ENCODE measurements at places on chromosomes 13 and 19.
A peak's percentile ranks its signal among the peaks of the same experiment; 100 is the strongest.

DNA sequence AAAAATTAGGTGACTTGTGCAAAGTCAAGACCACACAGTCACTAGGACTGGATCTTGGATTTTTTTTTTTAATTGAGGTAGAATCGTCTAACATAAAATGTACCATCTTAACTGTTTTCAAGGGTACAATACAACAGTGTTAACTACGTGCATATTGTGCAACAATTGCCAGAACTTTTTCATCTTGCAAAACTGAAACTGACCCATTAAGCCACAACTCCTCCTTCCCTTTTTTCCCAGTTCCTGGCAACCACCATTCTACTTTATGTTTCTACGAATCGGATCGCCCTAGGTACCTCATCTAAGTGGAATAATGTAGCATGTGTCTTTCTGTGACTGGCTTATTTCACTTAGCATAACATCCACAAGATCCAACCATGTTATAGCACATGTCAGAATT is 37.5 kb upstream of the POMP start:
- DNase-seq: no peak

DNA sequence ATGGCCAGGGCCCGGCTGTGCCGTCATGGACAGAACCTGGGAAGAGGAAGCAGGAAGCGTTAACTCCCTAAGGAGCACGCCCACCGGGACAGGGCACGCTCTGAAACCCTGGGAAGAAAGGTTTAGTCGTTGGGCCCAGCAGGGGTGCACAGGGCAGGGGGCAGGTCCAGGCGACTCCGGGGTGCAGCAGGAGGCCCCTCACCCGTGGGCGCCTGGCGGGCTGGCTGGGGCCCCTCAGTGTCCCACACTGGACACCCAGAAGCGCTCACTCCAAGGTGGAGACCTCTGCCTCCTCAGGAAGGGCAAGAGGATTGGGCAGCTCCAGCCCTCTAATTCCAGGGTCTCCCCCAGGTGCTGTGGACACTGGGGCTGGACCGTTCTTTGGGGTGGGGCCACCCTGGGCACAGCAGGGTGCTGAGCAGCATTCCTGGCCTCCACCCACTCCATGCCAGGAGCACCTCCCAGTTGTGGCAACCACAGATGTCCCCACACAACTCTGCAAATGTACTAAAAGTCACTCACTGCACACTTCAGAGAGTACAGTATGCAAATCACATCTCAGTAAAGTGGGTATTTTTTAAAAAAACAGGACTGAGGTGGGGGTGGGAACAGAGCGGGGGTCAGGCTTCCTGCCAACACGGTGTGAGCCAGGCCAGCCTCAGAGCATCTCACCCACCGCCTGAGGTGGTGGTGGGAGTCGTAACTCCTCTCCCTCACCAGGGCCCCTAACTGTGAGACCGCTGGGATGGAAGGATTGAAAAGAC is 35.2 kb downstream of the PIP5K1C start:
- no peak for DNase-seq

DNA sequence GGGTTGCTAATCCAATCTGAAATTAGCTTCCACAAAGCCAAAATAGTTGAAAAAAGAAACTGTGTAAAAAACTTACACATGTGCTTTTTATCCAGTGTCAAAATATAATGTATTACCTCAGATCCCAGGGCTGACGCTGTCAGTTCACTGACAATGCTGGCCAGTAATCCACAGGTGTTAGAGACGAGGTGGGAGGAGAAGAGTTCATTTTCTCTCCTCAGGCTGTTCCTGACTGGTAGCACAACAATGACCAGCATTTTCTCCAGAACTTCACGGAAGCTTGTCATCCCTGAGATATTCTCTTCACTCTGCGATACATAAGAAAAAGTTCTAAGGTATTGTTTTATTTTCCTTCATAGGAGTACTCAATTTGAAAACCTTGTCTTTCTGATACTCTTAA is 146.9 kb downstream of the MYCBP2 start:
- no peak for DNase-seq

DNA sequence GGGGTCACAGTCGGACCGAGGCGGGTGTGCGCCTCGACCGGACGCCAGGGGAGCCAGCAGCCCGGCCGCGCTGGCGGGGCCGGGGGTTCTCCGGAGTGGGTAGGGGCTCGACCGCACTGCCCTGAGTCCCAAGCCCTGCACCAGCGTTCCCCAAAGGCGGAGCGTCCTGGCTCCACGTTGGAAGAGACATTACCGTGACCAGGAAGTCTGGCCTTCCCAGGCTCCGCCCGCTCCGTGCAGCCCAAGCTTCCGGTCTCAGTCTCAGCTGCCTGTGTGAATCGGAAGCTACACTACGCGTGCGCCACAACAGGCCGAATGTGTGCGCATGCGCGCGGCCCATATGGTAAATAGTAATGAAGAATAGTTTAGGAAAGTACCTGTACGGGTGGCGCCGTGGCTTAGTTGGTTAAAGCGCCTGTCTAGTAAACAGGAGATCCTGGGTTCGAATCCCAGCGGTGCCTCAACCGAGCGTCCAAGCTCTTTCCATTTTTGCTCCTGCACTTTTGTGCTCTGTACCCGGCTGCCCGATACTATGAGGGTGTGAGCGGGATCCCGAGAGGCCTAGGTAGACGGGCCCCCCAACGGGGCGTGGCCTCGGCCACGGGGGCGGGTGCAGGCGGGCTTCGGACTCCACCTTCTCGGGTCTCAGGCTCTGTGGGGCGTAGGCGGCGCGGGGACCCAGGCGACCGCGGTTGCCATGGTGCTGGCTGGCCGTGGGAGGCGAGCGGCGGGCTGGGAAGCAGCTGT is 17.3 kb upstream of the LRP3 start:
- DNase-seq: peak; percentile 93

DNA sequence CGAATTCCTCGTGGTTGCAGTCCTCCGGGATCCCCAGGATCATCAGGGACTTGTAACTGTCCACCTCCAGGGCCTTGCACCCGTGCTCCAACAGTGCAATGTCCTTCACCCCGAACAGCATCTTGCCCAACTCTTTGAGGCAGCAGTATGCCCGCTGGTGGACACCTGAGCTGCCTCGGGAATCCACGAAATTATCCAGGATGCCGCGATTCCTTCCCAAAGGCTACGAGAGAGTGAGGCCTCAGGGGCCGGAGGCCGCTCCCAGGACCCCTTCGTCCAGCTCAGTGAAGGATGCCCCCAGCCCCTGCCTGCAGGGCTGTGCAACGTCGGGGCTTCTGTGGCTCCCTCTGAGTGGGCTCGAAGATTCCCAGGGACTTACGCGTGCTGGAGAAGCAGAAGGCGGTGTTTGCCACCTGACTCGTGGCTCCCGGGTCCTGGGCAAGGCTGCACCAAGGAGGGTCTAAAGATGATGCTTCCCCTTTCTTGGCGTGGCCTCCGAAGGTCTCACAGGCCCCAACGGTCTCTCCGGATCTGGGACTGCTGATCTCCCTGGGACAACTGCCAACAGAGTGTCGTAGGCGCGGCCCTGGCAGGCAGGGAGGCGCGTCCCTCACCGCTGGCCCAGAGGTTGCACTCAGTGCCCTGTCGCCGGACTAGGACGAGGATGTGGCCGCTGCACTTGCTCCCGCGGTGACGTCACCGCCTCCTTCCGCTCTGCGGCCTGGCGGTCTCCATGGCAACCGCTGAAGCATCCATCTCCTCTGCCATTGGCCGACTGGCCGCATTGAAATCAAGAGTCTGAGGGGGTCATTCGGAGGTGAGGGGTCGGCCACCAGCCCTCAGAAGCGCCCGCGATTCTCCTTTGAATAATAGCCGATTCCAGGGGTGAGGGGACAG is at the start of gene PNMA8C:
Gene PNMA8C, minus strand, starts transcription at position 698 of the 897 bp plus-strand sequence. Its CDS starts 577 bp downstream, at position 121.
- DNase-seq: peak; percentile 15

GRCh38 chr13:33276570-33276969 is 9.0 kb downstream of the STARD13 start:
- DNase-seq: no peak

- no peak for DNase-seq
Measured at GRCh38 chr13:95304453-95304852, 3.2 kb upstream of the ABCC4 start.

DNA sequence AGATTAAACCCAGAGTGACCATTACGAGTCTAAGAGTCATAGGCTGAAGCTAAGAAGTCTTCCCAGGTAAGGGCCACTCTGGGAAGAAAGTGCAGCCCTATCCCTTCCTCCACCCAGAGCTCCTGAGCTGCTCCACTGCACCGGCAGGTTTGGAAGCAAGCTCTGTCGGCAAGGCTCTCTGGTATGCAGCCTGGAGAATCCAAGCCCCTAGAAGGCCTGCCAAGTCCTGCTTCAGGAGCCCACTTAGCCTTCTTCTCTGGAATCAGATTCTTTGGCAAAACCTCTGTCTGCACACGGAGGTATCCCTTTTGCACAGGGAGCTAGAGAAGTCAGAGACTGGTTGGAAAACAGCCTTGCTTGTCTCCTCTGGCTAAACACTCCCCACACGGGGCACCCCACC is 58.5 kb downstream of the CEBPG start:
- DNase-seq: no peak

DNA sequence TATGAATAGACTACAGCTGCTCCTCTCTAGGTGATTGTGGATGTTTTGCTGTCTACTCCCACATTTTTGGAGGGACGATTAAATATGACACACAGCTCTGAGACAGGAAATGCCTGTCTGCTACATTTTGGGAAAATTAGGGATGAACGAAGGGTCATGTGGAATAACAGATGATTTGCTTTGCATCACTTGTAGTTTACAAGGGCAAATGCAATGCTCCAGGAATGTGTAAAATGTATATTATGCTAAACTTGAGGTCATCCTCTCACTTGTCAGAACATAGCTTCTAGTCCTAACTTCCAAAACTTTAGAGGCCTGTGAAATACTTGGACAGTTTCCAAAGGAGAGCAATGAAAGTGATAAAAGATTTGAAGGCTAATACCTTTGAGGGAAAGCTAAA is 284.2 kb upstream of the DACH1 start:
- no peak for DNase-seq

GRCh38 chr13:32262165-32262564 is 53.0 kb downstream of the ZAR1L start:
- DNase-seq: no peak

DNA sequence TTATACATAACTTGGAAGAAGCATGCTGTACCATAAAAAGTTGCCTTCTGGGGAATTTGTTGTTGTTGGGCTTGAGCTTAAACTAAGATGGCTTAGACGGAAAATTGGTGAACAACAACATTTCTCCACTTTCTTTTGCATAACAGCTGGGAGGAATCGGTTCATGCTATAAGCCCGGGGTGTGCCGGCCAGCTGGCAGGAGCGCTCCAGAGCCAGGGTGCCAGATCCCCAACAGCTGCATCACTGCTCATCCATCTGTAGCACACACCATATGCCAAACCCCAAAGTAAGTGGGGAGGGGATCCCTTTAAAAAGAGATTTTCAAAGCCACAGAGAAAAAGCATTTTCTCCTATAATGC is 419.5 kb upstream of the ARGLU1 start:
- no peak for DNase-seq

DNA sequence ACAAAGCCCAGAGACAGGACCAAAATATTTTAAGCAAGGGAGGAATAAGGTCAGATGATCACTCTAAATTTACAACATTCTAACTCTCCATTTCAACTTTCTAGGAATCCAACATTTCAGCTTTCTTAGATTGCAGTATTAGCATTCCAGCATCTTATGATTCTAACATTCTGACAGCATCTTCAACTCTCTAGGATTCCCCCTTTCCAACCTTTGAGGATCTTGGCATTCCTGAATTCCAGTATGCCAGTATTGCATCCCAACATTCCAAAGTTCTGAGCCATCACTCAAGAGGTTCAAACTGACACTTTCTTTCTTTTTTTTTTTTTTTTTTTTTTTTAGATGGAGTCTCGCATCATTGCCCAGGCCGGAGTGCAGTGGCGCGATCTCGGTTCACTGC is 13.8 kb downstream of the TGFB1 start:
- no peak for DNase-seq

- DNase-seq: no peak
Measured at GRCh38 chr19:17311455-17312188, 2.3 kb downstream of the DDA1 start.

DNA sequence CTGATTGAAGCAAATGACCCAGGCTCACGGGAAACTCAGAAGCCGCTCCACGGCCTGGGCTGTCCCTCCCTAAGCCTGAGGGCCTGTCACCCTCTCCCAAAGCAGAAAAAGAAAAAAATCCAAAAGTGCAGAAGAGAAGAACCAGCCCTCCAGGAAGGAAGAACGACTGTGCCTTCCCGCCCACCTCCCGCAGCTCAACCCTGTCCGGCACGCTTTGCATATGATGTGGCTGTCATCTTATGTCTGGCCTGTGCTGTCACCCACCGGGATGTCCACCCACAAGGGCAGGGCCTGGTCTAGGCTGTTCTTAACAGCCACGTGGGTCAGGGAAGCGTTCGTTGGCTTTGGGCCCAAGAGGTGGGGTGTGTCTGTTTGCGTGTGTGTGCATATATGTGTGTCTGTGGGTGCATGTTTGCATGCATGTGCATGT is 13.7 kb downstream of the ZBTB7A start:
- DNase-seq: no peak

DNA sequence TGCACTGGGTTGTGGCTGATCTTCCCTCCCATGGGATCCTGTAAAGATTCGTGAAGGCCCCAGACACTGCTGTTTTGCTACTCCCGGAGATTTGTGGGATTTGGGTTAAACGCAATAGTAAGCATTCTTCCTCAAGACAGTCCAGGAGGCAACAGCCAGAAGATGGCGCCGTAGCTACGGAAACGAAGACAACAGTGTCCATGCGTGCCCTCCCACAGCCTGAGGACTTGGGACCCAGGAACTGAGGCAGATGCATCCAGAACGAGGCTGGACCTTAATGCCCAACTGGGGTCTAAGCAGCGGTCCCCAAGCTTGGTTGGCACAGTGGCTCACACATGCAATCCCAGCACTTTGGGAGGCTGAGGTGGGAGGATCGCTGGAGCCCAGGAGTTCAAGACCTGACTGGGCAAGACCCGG is 57.6 kb upstream of the ZNF507 start:
- DNase-seq: no peak

DNA sequence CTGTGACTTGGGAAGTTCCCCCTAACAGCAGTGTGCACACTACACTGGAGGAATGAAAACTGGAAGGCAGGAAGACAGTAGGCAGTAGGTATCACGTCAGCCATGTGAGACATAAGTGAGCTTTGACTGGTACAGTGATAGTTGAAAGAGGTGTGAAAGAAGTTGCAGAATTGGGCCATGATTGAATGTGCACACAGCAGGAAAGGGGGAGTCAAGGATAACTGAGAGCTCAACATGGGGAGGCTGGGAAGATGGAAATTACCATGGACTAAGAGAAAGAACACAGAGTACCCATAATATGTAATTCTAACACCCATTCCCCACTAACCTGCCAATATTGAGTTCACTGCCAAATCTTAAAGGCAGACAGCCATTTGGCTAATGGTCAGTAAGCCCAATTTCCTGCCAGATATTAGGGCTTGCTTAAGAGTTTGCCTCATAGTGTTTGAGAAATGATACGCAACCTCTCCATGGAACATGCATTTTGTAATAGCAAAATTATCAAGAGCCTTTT is 321.7 kb downstream of the DCT start:
- DNase-seq: no peak

DNA sequence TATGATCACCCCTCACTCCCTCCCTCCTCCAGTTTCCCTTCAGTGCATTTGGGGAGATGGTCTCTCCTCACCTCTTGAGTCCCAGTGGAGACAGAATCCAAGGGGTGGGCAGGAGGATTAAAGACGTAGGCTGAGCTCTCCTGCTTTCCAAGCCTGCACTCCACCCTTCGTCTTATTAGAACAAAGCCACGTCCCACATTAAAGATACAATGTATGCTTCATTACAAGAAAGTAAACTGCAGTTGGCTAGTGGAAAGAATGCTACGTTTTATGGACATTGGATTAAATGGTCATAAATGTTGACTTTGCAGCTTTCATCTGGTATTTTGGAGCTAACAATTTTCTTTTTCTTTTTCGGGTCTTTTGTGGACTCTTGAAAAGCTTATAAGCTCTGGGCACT is 1.5 kb upstream of the KLK11 start:
- no peak for DNase-seq

GRCh38 chr13:59094181-59094580 is 1069.5 kb downstream of the DIAPH3 start:
- DNase-seq: no peak
